ENCODE measurements at places on chromosomes 2 and 18.
A peak's percentile ranks its signal among the peaks of the same experiment; 100 is the strongest.

DNA sequence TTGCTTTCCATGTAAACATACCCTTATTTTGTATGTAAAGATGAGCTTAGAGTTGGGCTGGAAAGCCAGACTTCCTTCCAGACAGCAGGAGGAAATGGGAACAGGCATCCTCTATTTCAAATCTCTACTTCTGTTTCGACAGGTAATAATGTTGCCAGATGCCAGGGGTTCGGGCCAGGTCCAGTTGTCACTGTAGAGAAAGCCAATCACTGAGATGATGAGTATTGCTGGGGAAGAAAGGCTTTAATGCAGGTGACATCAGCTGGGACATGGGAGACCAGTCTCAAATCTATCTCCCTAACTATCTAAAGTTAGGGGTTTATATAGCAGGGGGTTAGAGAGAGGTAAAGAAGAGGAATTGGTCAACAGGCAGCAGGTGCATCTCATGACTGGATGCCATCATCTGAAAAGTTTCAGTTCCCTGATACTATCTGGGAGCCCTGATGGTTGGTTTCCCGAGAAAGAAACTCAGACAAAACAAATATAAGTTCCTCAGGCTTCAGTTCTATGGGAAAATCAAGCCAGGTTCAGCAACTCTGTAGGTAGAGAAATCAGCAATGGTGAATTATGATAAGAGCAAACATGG, 9.3 kb upstream of the MTCL1 start:
- no peak for DNase-seq

- no peak for DNase-seq
These were observed 49.1 kb upstream of the DOCK10 start for GRCh38 chr2:225091336-225091735.

DNA sequence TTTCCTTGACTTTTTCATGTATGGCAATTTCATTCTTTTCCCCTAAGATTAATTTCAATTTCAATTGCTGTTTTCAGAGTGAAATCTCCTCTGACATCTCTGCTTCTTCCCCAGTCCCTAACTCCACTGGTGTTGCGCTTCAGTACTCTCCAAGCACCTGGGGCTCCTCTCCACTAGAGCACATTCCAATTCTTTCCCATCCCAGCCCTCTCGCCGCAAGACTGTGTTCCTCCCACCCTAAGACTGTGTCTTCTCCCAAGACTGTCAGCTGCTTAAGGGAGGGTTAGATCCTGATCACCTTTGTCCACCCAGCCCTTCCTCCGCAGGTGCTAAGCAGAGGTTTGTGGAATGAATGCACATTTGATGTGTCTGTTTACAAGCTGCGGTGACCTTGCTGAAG, 255.7 kb upstream of the CCDC68 start:
- DNase-seq: no peak

DNA sequence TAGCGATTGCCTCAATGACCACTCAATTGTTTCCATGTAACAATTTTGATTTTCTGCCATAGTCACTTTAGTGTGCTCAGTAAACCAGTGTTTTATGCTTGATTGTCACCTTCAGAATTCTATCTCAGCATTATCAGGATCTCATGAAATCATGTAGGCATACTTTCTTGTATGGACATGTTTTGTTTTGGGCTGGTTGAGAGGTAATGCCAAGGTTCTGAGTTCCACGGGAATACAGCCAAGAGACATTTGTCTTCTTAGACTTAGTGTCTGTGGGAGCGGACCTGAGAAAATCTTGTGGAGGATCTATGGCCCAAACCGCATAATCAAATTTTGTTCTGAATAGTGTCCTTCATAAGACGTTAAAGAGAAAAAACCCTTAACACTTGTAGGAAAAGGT, 10.2 kb downstream of the MSTN start:
- DNase-seq: no peak

DNA sequence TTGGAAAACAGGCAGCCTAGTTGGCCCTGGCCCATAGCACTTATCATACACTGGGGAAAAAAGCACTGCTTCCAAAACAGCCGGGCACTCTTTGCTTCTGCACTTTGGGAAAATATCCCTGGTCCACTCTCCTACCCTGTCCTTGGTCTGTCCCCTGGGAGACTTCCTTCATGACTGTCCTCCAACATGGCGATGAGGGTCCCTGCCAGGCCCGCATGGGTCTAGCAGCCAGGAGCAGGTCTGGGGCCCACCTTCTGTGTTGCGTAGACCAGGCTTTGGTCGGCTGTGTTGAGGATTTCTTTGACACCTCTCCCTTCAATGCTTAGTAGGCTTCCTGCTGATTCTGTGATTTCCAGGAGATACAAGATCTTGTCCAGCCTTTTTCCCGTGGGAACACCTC, 12.2 kb downstream of the KCNF1 start:
- no peak for DNase-seq

GRCh38 chr18:72840109-72840508, 27.7 kb downstream of the NETO1 start:
- no peak for DNase-seq

- no peak for DNase-seq
These were observed 134.8 kb downstream of the SH3BP4 start for GRCh38 chr2:235086481-235087184.

DNA sequence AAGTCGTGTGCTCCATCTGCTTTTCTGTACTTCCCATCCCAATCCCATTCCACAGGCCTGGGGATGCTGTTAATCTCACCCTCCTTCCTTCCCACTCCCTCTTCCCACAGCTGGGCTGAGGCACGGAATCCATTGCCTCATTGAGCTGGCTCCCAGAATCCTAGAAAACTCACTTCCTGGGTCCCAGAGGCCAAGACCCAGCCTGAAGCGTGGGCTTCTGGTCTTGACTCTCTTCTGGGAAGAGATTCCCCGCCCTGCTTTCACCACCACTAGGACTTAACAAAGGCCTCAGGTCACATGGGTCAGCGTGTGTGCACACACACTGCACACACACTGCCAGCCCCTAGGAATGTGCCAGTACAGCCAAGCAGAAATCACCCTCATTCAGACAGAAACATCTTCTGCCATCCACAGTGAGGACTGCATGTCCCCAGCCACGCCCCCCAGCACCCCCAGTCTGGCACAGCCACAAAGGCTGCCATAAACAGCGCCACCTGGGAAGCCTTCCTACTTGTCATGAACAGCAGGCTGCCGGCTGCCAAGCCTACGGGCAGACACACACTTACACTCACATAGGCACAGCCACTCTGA, 165.8 kb downstream of the TNS1 start:
- DNase-seq: no peak

- no peak for DNase-seq
These were observed 47.2 kb downstream of the SPOPL start for GRCh38 chr2:138548796-138549195.

DNA sequence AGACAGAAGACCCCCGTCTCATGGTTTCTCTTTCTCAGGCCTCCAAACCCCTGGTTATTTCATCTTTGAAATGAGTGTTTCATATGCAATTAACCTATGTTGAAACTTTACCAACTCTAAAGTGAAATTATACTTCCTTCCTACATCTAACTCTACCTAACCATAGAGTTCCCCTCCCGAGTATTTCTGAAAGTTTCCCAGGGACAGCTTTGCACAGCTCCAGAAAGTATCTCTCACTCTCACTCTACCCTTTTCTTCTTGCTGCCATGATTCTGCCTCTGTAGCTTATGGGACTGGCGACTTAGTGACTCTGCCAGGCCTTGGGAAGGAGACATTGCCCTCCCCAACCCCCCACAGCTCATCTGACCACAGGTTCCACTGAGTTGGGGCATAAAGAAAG, 107.9 kb downstream of the B3GNT2 start:
- DNase-seq: no peak

- DNase-seq: no peak
These were observed 169.4 kb downstream of the PLCL1 start for GRCh38 chr2:197973772-197974171.

DNA sequence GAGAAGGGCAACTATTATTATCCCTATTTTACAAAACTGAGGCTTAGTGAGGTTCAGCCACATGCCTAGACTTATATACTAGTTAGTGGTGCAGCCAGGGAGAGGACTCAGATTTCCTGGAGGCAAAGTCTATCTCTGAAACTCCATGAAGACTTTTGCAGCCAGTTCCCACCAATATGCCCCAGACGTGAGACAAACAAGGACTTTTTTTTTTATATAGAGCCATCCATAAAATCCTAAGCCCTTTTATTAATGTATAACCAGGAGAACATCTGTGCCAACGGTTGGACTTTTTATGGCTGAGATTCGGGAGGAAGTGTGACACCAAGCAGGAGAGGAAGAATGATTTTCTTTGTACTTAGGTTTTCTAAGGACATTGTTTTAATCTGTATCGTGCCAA, 29.9 kb downstream of the LIPG start:
- no peak for DNase-seq

- no peak for DNase-seq
These were observed 86.1 kb downstream of the CACNB4 start for GRCh38 chr2:152012697-152013096.

DNA sequence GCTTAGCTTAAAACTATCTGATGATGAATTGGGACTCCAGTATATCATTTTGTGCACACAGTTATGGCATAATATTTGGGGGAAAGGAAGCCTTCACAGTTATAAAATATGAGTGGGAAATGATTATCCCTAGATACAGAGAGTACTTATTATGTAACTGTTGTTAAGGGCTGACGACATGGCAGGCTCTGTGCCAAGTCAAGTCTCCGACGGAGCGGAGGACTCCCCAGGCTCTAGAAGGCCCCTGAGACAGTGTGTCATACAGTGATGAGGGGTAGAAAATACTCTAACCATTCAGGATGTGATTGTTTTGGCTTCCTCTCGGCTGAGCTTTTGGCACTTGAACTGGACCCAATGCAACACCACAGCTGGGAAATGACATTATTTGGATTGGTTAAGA, 211.8 kb downstream of the SLC8A1 start:
- DNase-seq: no peak

- DNase-seq: no peak
These were observed 568.4 kb downstream of the TNS1 start for GRCh38 chr2:217434180-217434975.

GRCh38 chr2:218123986-218124385, 1.8 kb upstream of the CXCR2 start:
- no peak for DNase-seq

DNA sequence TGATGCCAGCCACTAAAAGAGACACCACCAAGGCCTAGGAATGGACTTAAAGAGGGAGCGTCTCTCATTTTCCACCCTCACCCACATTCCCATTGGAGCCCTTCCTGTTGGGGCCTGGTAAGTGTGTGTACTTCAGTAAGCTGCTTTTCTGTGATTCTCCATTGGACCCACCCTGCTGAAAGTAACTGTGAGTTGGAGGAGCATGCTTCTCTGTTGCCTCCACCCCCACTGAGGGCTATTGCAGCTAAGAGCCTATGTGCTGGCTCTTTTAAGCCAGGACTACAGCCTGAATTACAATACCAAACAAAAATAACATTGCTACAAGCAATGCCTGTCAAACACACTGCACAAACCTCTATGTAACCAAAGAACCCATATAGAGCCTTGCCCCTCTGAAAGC, 81.1 kb downstream of the TRABD2A start:
- DNase-seq: no peak

- DNase-seq: no peak
These were observed 44.0 kb downstream of the GYPC start for GRCh38 chr2:126699716-126700581.

GRCh38 chr18:8626414-8627106, 17.3 kb downstream of the RAB12 start:
- DNase-seq: no peak

- peak; percentile 39 for DNase-seq
These were observed 256.8 kb downstream of the RNF152 start for GRCh38 chr18:61635901-61636528.

DNA sequence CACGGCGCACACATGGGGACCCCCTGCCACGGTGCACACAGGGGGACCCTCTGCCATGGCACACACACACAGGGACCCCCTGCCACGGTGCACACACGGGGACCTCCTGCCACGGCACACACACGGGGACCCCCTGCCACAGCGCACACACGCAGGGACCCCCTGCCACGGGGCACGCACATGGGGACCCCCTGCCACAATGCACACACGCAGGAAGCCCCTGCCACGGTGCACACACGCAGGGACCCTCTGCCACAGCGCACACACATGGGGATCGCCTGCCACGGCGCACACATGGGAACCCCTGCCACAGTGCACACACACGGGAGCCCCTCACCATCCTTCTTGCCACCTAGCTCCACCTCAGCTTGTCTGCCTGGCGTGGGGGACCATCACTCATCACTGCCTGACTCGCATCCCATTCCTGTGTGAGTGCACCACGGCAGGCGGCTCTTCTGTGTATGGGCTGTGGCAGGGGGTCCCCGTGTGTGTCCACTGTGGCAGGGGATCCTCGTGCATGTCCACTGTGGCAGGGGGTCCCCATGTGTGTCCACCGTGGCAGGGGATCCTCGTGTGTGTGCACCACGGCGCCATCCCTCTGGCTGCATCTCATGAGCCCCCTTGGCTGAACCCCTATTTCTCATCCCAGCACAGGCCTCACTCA, 206.7 kb downstream of the EIPR1 start:
- DNase-seq: no peak

DNA sequence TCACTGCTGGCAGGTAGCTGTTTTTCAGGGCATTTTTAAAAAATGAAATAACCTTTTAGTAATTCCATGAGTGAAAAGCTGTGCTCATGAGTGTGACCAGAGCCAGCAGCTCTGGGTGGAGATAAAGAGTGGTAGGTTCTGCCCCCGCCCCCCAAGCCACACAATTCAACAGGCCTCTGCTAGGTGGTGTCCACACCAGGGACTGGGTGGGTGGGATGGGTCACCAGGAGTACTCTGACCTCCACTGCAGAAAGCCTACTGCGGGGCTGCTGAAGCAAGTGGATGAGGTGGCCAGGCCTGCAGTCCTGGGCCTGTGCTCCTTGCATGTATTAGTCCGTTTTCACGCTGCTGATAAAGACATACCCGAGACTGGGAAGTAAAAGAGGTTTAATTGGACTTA, 15.3 kb downstream of the PARD6G start:
- no peak for DNase-seq

GRCh38 chr18:57209713-57210106, 62.8 kb downstream of the BOD1L2 start:
- no peak for DNase-seq

DNA sequence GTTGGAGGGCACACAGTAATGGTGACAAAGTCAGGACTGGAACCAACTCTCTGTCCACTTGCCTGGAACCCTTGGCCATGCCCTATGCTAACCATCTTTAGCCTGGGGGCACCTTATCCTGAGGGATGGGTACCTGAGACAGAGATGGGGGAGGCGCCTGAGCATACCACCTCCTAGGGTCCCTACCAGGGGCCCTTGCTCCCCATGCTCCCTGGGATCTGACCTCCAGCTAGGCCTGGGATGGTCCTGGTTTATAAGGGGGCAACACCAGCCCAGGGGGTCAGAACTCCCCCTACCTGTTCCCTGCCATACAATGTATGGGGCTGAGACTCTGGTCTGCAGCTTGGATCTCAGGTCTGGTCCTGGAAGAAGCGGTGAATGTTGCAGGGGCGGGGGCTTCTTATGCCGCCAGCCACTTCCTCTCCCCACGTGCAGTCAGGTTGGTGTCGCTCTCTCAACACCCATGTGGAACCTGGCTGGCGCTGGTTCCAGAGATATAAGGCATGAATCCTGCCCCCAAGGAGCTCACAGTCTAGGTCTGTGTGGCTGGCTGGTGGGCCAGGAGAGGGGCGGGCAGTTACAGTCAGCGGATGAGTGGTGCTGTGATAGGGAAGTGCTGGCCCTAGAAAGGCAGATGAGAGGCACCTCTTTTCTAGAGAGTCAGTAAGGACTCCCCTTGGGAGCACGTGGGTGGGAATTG, 3.8 kb upstream of the TOGARAM2 start:
- no peak for DNase-seq
